ENCODE measurements at places on chromosomes 3 and 15. TPM values are rescaled to one million over a fixed set of nuclear protein-coding genes. Genes with fewer than 3 reads are reported as not detected.

The GOLGA8G gene
- polyA plus RNA-seq, result 0.12 TPM

- DNase-seq, result no peak
Observed at GRCh38 chr15:70910958-70911357, 18.3 kb downstream of the LRRC49 start.

The GOLGA6B gene
- not detected for polyA plus RNA-seq

The WDR49 gene
- 1.6 TPM for polyA plus RNA-seq

- no peak for DNase-seq
Observed at GRCh38 chr3:179852142-179852905, 184.4 kb downstream of the PEX5L start.

DNA sequence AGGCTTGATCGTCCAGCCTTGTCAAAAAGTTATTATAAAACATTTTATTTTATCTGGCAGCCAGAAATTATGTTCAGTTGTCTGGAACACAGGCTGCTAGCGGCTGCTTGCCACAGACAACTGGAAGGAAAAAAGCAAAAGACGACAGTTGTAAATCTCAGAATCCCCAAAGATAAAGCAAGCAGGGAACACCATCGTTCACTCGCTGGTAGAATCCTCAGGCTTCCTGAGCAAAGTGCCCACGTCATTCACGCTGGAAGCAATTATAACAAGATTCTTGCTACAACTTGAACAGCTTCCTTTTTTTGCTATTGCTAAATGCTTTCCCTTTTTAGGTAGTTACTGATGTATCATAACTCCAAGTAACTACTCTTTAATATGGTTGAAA lies 33.6 kb downstream of the ADAMTS17 start:
- no peak for DNase-seq

DNA sequence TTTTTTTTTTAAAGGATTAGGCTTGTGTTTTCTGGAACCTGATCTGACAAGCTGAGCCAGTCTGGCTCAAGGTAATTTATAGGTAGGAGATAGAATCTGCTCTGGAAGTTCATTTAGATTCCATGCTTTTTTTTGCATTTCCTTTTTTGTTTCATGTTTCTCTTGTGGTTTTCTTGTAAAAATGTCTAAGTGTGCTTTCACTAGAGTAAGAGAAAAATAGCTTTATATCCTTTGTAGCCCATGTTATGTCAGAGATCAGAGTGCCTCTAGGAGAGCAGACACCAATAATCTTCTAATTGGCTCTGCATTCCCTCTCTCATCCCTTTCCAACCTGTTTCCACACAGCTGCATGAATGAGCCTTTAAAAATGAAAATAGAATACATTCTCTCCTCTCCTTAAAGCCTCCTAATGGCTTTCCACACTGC lies 389.8 kb upstream of the KCNMB2 start:
- DNase-seq, result no peak

DNA sequence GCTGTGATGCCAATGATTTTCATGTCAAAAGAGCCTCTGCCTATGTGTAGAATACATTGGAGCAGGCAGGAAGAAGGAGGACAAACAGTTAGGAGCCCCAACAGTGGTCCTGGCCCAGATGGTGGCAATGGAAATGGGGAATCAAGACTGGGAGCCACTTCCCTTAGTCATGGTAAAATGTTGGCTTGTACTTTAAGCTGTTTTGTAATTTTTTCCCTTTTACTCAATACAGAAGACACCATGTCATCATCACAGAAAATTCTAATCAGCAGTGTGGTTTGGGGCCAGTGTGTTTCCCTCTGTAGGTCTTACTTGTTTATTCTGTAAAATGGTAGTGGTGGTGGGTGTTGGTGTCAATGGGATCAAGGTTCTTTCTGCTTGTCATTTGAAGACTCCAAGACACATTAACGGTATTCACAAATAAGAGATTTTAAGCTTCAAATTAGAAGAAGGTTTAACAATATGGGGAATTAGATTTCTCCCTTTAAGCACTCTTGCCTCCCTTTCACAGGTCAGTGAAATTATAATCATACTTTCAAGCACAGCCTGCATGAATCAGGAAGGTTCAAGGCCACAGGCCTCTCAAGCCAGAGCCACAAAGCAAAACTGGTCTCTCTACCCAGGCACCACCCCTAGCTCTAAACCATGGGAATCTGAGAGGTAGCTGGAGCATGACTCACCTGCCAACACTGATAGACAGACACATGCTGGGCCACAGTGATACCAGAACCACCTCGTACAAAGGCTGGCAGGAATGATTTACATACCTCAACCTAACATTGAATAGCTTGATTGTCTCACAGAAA lies 24.9 kb downstream of the SIAH2 start:
- no peak for DNase-seq

- DNase-seq, result peak; percentile 33
Observed at GRCh38 chr3:168248383-168249204, 152.9 kb upstream of the GOLIM4 start.

DNA sequence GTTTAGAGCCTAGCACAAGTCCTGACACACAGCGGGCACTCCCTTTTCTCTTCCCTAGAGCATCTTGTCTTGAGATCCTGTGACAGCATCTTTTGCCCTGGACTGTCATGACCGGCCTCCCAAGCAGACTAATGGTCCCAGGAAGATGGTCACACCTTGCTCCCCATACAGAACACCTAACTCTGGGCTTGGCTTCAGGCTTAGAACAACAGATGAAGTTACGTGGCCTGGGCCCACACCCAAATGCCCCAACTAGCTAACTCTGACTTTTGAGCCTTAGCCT lies 781 bp upstream of the IP6K1 start:
- no peak for DNase-seq

The VIPR1 gene
- polyA plus RNA-seq, result 1.4 TPM

The GPR149 gene
- 0.55 TPM for polyA plus RNA-seq

GRCh38 chr3:117486719-117487716 lies 777.4 kb downstream of the TUSC7 start:
- DNase-seq, result no peak

DNA sequence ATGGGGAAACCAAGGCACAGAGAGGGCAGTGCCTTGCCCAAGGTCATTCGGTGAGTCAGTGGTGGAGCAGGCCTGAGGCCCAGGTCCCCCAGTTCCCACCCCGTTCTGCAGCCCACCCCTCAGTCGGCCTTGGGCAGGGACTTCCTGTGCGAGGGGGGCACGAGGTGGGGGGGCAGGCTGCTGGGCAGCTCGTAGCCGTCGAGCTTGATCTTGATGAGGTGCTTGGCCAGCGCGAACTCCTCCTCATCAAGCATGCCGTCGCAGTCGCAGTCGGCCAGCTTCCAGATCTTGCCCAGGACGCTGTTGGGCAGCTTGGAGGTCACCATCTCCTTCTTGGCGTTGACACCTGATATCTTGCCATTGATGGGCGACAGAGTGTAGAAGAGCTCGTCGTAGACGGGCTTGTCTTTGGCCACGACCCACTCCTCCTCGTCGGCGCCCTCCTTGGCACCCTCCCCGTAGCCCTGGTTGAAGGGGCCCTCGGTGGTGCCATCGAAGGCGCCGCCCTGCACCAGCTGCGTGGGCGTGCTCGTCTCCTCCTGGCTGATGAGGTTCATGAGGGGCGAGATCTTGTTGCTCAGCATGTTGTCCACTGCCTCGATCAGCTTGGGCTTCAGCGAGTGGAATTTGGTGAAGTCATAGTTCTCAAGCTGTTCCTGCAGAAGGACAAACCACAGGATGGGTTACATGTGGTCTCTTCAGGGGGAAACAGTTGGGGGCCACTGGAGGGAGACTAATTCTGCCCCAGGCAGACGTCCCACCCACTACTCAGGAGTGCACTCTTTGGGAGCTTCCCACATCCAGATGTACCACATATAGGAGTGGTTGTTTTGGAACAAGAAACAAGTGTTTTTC lies 6.9 kb upstream of the SPTBN5 start:
- DNase-seq, result no peak

The CHRM5 gene
- 0.09 TPM for polyA plus RNA-seq

- DNase-seq, result no peak
Observed at GRCh38 chr15:60351066-60351465, 46.7 kb downstream of the ANXA2 start.

The VILL gene
- 11.3 TPM for polyA plus RNA-seq

The UCN2 gene
- polyA plus RNA-seq, result 0.40 TPM

GRCh38 chr15:92268900-92269299 lies 124.8 kb upstream of the ST8SIA2 start:
- no peak for DNase-seq

DNA sequence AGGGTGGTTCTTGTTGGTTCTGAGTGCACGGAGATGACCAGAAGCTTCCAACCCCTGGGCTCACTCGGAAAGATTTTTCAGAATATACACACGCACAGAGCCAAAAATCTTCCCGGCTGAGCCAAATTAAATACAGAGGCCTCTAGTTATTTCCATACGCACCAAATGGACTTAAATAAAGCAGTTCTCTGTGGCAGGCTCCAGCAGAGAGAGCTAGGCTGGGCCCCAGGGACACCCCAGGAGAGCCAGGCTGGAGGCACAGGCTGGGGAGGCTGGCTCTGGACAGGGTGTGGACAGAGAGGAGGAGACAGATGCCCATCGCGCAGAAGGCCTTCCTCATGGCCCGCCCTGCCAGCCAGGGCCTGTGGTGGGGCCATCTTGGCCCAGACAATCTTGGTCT lies 115.9 kb downstream of the IQSEC1 start:
- DNase-seq, result no peak

Measured in left renal pelvis (tissue), 4 donors.